Ecto neural progenitor cell (in vitro differentiated cells): ENCODE measurements at places on chromosomes 3 and 15.

GRCh38 chr3:74824366-74824765 is 209.9 kb upstream of the CNTN3 start:
- no peak for DNase-seq

DNA sequence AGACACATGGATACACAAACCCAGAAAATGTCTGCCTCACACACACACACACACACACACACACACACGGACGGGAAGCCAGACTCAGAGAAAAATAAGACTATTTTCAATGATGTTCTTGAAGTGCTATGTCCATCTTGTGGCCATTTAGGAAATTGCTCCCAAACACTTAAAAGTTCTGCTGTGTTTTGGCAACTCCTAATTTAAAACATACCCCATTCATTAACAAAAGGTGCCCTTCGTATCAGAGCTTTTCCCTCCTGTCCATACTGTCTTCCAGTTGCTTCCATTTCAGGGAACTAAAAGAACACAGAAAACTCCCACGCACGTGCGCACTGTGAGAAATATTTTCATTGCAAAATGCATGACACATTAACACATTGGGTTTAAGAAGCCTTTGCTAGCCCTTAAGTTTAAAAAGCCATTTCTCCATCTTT is 44.6 kb downstream of the SLC12A1 start:
- peak; percentile 54 for DNase-seq

- DNase-seq: no peak
Observed at GRCh38 chr3:136804813-136805212, 14.1 kb upstream of the SLC35G2 start.

DNA sequence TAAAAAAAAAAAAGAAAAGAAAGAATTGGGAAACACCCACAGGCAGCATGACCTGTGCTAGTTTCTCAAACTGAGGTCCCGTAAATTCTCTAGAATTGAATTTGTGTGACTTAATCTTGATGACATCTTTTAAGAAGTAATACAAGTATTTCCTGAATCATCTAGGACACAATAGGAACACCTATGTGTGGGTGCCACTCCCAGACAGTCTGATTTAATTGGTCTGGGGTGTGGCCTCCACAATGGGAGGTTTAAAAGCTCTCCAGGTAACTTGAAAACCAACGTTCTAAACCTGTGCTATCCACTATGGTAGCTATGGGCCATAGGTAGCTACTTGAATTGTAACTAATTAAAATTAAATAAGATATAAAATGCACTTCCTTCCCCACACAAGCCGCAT is 28.1 kb downstream of the CFAP92 start:
- no peak for DNase-seq

DNA sequence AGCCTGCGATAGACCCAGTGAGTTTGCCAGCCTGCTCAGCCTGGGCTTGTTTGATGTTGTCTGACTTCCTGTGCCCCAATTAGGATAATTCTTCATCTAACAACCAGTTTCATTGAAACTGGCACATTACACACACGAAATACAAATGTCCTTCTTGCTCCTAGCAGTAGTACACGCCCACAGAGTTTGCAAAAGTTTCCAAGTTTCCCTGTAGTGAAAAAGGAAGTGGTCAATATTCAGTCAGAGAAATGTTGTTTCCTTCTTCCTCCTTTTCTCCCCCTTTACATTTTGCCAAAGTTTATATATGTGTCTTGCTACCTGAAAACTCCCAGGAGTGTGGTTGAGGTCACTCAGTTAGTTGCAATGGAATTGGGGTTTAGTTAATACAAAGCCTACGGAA is 58.4 kb upstream of the LRTM1 start:
- DNase-seq: no peak

DNA sequence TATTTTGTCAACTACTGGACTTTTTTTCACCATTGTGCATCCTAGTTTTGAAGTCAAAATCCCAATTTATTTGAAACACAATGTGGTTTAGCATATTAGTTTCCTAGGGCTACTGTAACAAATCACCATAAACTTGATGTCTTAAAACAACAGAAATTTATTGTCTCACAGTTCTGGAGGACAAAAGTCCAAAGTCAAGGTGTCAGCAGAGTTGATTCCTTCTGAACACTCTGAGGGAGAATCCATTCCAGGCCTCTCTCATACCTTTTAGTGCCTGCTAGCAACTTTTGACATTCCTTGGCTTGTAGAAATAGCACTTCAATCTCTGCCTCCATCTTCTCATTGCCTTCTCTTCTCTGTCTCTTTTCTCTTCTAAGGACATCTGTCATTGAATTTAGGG is 14.9 kb upstream of the SLC27A2 start:
- no peak for DNase-seq

DNA sequence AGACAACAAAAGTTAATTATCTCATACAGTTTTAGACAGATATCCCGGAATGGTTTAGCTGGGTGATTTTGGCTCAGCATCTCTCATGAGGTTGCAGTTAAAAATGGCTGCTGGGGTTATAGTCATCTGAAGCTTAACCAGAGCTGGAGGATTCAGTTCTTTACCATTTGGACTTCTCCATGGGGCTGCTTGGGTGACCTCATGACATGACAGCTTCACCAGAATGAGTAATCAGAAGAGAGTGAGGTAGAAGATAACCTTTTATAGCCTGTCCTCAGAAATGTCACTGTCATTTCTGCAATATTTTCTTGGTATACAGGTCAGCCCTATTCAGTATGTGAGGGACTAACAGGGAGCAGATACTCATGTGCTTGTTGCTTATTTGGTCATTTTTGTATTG is 30.9 kb downstream of the TFG start:
- DNase-seq: no peak

- DNase-seq: no peak
Observed at GRCh38 chr15:25065286-25065685, 110.5 kb downstream of the SNRPN start.

- no peak for DNase-seq
Observed at GRCh38 chr3:121493431-121493830, 52.4 kb downstream of the POLQ start.
